ENCODE measurements at places on chromosomes 2 and 18.

GRCh38 chr2:176202491-176202890, 14.0 kb downstream of the HOXD1 start:
- no peak for DNase-seq

DNA sequence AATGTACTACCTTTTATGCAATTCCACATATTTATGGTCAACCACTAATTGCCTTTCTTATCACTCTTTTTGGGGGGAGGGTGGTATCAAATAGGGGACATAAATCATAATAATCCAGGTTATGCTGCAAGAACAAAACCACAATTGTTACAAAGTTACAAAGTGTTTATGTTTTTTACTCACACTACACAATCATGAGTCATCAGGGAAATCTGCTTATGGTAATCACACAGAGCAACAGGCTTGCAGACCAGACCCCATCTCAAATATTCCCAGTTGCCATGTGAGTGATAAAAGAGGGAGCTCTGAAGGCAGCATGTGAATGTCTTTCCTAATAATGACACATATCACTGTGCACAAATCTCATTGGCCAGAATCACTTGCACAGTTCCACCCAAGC, 304.7 kb upstream of the TMEFF2 start:
- no peak for DNase-seq

DNA sequence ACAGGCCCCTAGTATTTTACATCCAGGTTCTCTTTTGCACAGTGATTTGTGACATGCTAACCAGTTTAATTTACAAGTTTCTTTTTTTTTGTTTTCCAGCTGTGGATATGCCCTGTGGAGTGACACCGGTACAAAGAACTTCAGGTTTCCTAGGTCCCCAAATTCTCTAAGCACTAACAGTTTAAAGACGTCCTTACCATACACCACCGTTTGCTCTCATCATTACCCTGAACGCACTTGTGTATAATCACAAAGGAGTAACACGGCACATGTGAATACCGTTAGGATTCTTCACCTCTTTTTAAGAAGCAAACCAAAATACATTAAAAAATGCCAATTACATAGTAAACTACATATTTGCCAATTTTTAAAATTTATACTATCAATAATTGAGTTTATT, 853 bp downstream of the LANCL1 start:
- DNase-seq = no peak

DNA sequence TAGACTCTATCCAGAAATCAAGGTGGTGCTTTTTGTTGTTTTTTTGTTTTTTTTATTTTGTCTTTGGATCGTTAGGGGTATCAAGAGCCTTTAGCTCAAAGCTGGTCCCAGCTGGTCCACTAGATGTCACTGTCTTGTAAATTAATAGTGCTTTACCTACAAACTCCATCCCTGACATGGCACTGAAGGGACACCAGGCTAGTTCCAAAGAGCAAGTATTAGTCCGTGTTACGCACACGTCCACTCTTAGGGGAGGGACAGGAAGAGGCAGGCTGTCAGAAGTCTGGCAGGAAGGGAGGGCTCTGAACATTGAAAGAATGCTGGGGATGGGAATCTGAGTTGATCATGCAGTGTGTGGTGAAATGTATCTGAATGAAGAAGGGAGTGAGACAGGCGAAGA, 85.9 kb upstream of the CCBE1 start:
- peak; percentile 76 for DNase-seq

- no peak for DNase-seq
Observed at GRCh38 chr2:11677136-11678055, 7.4 kb upstream of the NTSR2 start.

- no peak for DNase-seq
Observed at GRCh38 chr18:44759925-44760342, 79.2 kb downstream of the SETBP1 start.

GRCh38 chr2:171479154-171479814, 43.0 kb upstream of the CYBRD1 start:
- DNase-seq = no peak

- no peak for DNase-seq
Observed at GRCh38 chr2:148667113-148667836, 22.7 kb downstream of the EPC2 start.

GRCh38 chr2:236415684-236416444, 151.7 kb upstream of the ASB18 start:
- no peak for DNase-seq

- DNase-seq = no peak
Observed at GRCh38 chr2:84559838-84560237, 43.5 kb downstream of the DNAH6 start.

GRCh38 chr2:59333007-59333406, 1091.9 kb upstream of the FANCL start:
- no peak for DNase-seq

- DNase-seq = peak; percentile 97
Observed at GRCh38 chr2:177397481-177398289, 5.1 kb downstream of the AGPS start.

DNA sequence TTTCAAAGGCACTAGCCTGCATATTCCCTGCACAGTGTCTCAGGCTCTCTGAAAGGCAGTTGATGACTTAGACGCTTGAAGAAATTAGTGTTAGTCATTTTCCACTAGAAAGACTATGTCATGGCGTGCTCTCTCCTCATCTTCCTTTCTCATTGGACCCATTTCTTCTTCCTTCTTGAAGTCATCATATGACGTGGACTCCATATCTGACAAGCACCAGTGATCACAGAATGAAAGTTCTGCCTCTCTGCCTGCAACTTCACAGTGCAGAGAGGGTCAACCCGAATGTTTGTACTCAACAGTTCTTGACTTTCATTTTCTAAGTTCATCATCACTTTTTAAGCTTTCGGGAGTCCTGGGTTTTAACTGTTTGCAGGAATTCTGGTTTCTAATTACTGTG, 63.7 kb upstream of the CYRIA start:
- DNase-seq = no peak

GRCh38 chr18:55247032-55247431, 287.8 kb upstream of the CCDC68 start:
- peak; percentile 44 for DNase-seq

- DNase-seq = no peak
Observed at GRCh38 chr2:179341152-179341866, 76.7 kb upstream of the SESTD1 start.

DNA sequence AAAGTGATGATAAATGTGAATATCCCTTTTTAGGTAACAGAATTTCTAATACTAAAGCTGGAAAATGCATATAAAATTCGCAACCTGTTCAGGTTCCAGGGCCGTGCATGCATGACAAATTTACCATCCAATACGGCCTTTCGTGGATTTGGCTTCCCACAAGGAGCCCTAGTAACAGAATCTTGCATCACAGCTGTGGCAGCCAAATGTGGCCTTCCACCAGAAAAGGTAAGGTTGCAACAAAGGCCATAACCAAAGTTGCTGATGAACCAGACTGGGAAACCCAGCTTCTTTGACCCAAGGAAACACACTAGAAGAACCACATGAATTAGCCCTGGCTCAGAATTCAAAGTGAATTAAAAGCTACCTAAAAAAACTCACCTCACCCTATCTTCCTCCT, 49.6 kb upstream of the BZW1 start:
- no peak for DNase-seq

DNA sequence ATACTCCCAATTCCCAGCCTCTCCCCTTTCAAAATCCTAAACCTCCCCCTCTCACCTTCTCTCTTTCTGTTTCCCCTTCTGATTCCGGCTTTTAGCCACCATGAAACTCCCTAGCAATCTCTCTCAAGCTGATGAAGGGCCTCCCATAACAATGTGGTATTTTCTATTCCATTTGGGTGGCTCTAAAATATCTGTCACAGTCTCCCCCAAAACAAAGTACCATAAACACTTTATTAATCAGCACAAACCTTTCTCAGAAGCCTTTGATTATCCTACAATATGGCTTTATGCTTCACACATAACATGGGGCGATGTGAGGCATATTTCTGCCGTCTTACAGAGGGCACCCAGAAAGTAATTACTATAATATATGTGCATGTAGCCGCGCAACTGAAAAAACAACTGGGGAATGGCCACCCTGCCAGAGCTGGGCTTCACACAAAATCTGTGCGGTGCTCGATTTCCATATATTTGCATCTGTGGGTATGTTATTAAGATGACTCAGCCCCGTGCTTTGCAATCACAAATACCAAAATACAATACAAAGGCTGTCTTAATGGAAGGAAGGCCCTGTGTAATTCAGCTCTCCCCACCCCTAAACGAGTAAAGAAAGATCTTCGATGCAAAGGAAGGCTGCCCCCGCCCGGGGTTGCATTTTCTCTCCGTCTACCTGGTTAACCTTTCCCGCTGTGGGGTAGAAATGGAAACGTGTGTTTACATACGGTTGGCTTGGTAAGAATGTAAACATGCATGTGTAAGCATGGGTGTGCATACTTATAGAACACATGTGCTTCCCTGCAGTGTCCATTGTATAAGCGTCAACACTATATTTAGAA, 81.4 kb downstream of the CELF4 start:
- DNase-seq = no peak

DNA sequence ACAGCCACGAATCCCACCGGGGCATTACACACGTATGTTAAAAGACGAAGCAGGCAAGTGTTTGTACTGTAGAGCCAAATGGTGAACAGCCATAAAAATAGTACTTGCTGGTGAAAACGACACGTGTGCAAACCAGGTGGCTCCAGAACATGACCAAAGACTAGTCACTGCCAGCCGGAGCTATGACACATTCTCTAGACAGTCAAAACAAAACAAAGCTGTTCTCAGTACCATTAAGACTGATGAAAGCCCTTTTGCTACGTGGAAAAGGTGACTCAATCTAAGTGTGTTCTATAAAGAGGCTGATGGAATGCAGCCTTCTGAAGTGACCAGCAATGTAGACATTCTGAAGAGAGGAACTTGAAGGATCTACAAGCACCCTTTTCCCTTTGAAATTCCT, 367.7 kb upstream of the NETO1 start:
- peak; percentile 80 for DNase-seq

DNA sequence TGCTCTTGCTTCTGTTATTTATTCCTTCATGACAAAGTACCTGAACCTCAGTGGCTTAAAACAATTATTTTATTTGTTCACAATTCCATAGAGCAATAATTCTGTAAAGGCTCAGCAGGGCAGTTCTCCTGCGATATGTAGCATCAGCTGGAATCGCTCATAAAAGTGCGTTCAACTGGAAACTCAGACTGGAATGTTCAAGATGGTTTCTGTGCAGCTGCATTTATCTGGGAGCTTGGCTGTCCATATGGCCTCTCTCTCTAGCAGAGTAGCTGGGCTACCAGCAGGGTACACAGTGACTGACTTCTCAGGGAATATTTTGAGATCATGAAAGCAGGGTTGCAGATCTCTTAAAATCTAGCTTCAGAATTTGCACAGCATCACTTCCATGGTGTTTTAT, 13.5 kb downstream of the CCDC121 start:
- no peak for DNase-seq

DNA sequence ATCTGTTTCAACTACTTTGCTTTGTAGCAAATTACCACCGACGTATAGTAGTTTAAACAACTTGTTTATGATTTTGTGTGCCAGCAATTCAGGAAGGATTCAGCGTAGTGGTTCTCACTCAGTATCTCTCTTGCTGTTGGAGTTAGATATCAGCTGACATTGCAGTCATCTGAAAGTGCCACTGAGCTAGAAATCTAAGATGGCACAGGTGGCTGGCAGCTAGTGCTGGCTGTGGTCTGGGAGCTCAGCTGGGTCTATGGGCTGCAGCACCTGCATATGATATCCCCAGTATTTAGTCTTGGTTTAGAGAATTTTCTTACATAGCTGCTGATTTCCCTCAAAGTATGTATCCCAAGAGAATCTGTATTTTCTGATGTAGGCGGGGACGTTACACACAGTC, 235.6 kb downstream of the SCG2 start:
- DNase-seq = no peak

- DNase-seq = no peak
Observed at GRCh38 chr18:15198116-15198389, 450.1 kb downstream of the ANKRD30B start.

- peak; percentile 88 for DNase-seq
Observed at GRCh38 chr2:196586511-196586991, 53.0 kb upstream of the CCDC150 start.

GRCh38 chr2:102433973-102434654, 11.2 kb downstream of the IL18RAP start:
- DNase-seq = no peak

GRCh38 chr2:7730449-7730848, 813.2 kb downstream of the RNF144A start:
- DNase-seq = no peak

GRCh38 chr2:176136374-176137251, 7.1 kb downstream of the HOXD8 start:
- DNase-seq = peak; percentile 84

- no peak for DNase-seq
Observed at GRCh38 chr2:129777146-129777545, 202.3 kb upstream of the RAB6C start.

DNA sequence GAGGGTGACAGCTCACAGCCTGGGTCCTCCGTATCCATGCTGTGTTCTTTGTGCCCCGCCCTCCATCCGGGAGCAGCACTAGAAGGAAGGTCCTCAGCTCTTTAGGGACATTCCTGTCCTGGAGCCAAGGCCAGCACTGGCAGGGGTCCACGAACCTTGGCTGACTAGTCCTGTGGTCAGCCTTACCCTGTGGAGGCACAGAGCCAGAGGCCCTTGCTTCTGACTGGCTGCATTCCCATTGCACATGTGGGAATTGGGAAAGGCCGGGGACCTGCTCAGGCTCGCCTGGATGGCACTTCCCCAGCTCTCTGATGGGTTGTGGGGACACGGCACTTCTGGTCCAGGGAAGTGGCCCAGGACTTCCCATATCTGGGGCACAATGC, 24.9 kb upstream of the RHOB start:
- peak; percentile 76 for DNase-seq

- peak; percentile 2 for DNase-seq
Observed at GRCh38 chr2:236209535-236209934, 41.3 kb upstream of the GBX2 start.
